ENCODE measurements at places on chromosomes 5 and 9. TPM values are rescaled to one million over a fixed set of nuclear protein-coding genes. Genes with fewer than 3 reads are reported as not detected.
A peak's percentile ranks its signal among the peaks of the same experiment; 100 is the strongest.

Gene ABO
- not detected for total RNA-seq

Gene SEMA6A
- total RNA-seq, result not detected

DNA sequence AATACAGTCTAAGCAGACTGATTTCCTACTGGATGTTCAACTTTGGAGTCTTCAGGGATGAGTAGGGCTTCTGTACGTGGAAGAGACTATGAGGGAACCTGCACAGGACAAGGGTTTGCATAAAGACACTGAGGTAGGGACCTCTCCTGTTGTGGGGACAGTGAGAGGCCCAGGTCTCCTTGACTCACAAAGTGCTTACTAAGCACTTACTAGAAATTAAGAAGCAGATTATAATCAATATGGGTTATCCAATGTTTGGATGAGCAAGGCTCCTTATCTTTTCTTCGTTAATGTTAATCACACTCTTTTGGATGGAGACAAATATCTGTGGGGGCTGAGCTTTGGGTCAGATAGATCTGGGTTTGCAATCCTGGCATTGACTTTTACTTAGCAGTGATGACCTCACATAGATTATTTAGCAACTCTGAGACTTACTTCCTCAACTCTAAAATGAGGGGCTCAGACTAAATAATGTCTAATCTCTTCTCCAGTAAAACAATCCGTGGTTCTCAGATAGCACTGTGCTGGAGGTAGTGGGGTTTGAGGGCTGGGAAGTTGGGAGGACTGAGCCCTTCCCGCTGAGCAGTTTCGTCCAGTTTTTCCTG, 45.9 kb downstream of the PDCD1LG2 start:
- H3K27ac ChIP-seq, result no peak overlapping the region
- DNase-seq, result no peak
- no peaks in the 10 kb centered on the region for H3K27me3 ChIP-seq

Gene PCDHGB3
- total RNA-seq, result 0.44 TPM

Gene PCYOX1L
- 32.4 TPM for total RNA-seq

DNA sequence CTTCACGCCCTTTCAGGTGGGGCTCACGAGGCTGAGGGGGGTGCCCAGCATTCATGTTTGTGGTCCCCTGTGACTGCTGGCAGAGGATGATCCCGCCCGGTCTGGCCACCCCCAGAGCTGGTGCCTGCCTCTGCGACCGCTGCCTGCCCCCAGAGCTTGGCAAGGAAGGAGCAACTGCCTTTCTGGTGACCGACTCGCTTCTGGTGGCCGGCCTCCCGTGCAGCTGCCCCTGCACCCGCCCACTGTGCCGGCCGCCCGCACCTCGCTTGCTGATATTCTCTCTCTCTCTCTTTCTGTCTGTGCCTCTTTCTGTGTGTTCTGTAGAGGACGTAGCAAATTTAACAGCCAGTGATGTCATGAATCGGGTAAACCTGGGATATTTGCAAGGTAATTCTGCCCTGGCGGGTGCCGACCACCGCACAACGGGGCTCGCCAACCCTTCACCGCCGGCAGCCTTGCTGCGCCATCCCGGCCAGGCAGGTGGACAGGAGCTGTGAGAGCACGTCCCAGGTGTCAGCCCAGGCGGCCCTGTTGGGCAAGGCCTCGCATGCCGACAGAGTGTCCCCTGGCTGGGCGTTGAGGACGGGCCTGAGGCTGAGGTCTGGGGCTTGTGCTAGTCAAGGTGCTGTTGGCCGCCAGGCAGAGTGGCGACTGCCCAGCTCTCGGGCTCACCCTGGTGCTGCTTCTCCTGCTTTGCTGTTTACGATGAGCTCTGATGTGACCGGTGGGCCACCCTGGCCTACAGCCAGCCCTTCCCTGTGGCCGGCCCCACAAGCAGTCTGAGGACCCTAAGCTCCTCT, 86.0 kb downstream of the KCNT1 start:
- H3K4me1 ChIP-seq, result no peaks in the 10 kb centered on the region
- no peak for DNase-seq
- no peaks in the 10 kb centered on the region for H3K36me3 ChIP-seq
- no peak overlapping the region for H3K27ac ChIP-seq
- H3K4me3 ChIP-seq, result no peak overlapping the region
- H3K27me3 ChIP-seq, result no peaks in the 10 kb centered on the region

Gene NSA2
- 126 TPM for total RNA-seq

DNA sequence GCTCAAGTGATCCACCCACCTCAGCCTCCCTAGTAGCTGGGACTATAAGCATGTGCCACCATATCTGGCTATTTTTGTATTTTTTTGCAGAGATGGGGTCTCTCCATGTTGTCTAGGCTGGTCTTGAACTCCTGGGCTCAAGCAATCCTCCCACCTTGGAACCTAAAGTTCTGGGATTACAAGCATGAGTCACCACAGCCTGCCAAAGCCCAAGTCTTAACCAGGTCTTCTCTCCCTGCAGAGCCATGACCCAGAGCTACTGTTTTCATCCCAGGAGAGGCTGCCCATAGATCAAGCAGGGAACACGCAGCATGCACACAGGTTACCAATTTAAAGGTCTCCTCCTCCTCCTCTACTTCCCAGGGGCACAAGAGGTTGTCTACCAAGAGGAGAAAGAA, 29.7 kb downstream of the PCDHGC5 start:
- DNase-seq, result no peak
- no peak overlapping the region for H3K27ac ChIP-seq
- peaks cover 41% of the 10 kb centered on the region for H3K36me3 ChIP-seq
- H3K4me1 ChIP-seq, result peaks cover 34% of the 10 kb centered on the region
- H3K4me3 ChIP-seq, result no peak overlapping the region

GRCh38 chr5:86885489-86886230, 267.9 kb downstream of the COX7C start:
- no peaks in the 10 kb centered on the region for H3K27me3 ChIP-seq
- no peak overlapping the region for H3K4me3 ChIP-seq
- no peaks in the 10 kb centered on the region for H3K4me1 ChIP-seq
- no peak overlapping the region for H3K27ac ChIP-seq
- no peaks in the 10 kb centered on the region for H3K36me3 ChIP-seq
- DNase-seq, result no peak

Gene CCDC180
- total RNA-seq, result 7.8 TPM

- H3K4me1 ChIP-seq, result peaks cover 29% of the 10 kb centered on the region
- no peak for DNase-seq
- peak overlapping the region; percentile 83 for H3K27ac ChIP-seq
- peaks cover 13% of the 10 kb centered on the region for H3K36me3 ChIP-seq
- no peaks in the 10 kb centered on the region for H3K27me3 ChIP-seq
- peak overlapping the region; percentile 89 for H3K4me3 ChIP-seq
Observed at GRCh38 chr5:68215898-68216244, 315 bp downstream of the PIK3R1 start.

- H3K36me3 ChIP-seq, result no peaks in the 10 kb centered on the region
- no peaks in the 10 kb centered on the region for H3K27me3 ChIP-seq
- DNase-seq, result no peak
- H3K4me1 ChIP-seq, result no peaks in the 10 kb centered on the region
- no peak overlapping the region for H3K27ac ChIP-seq
- H3K4me3 ChIP-seq, result no peak overlapping the region
Observed at GRCh38 chr5:122333564-122333963, 21.5 kb downstream of the SNCAIP start.

DNA sequence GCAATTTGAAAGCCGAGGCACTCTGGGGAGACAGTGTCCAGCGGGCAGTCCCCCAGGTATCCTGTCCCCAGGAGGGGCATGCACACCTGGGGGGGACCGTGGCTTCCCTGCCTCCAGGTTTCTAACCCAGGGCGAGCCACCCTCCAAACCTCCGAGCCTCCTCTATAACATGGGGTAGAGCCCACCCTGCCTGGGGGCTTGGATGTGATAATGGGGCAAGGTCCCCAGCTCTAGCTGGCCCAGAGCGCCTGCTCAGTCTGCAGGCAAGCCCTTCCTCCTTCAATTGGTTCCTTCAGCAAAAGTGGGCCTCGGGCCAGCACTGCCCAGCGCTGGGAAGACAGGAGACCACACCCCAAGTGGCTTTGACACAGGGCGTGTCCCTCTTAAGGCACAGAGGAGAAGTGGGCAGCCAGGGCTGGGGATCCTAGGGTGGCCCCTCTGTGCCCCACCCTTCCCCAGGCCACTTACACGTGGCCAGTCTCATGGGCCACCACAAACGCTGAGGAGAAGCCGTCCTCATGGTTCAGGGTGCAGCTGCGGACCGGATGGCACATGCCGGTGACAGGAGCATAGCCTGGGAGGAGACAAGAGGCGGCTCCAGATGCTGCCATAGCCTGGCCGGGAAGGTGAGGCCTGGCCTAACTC, 94.3 kb downstream of the ZNF354C start:
- no peak overlapping the region for H3K4me3 ChIP-seq
- no peaks in the 10 kb centered on the region for H3K36me3 ChIP-seq
- H3K27me3 ChIP-seq, result no peaks in the 10 kb centered on the region
- DNase-seq, result no peak
- H3K4me1 ChIP-seq, result no peaks in the 10 kb centered on the region

DNA sequence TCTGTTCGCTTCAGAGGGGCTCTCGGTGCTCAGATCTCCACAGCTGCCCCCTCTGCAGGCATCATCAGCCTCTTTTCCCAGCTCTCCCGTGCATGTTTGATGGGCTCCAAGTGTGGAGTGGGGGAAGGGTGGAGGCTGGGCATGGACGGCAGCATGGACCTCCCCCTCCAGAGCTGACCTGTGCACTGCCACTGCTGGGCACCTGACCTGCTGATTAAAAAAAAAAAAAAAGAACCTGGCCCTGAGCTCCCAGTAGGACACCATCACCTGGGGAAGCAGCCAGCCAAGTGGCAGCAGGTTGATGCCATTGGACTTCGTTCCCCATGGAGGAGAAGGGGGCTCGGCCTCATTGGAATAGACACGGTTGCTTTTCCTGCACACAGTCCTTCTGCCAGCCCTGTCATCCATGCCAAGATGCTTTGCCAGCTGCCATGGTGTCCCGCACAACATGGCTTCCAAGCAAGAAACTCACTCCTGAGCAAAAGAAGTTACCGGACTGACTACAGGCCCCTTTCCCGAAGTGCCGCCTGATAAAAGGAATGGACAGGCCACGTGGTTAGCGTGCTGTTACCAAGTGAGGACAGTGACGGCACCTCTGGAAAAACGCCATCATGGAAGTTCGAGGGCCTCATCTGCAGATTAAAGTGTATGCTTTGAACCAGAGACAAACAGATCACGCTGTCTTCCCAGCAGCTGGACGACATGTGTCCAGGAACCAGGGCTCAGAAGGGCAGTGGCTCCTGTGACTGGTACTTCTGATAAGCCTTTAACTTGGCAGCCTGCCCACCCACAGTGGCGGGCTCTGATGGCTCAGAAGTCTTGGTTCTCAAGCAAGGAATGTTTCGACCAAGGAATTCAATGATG, 14.7 kb upstream of the BRD3OS start:
- H3K27me3 ChIP-seq, result no peaks in the 10 kb centered on the region
- no peak overlapping the region for H3K27ac ChIP-seq

Gene FANCC
- 12.9 TPM for total RNA-seq

Gene TMC1
- not detected for total RNA-seq

DNA sequence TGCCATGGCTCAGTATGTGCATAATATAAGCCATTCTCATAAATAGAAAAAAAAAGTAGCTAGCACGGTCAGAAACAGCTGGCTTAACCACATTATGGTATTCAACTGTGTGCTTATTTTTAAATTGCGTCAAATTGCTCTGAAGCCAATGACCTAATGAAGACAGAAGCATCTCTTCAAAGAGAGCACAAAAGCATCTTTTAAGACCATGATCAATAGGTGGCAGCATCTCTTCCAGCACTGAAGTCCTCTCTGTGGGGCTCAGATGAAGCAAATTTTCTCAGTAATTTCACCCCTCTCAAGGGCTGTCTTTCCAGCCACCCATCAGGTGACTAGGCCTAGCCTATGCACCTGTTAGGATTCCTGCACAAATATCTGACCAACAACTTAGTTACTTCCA, 251.4 kb downstream of the GLIS3 start:
- H3K36me3 ChIP-seq, result no peaks in the 10 kb centered on the region
- H3K4me3 ChIP-seq, result no peak overlapping the region
- no peak overlapping the region for H3K27ac ChIP-seq
- no peaks in the 10 kb centered on the region for H3K27me3 ChIP-seq

- no peak overlapping the region for H3K27ac ChIP-seq
- no peaks in the 10 kb centered on the region for H3K27me3 ChIP-seq
- peaks cover 4% of the 10 kb centered on the region for H3K36me3 ChIP-seq
- DNase-seq, result no peak
- no peak overlapping the region for H3K4me3 ChIP-seq
Observed at GRCh38 chr5:172870715-172871461, 36.8 kb downstream of the ERGIC1 start.

GRCh38 chr5:73028991-73029595, 73.3 kb downstream of the FCHO2 start:
- H3K4me3 ChIP-seq, result no peak overlapping the region
- H3K27ac ChIP-seq, result no peak overlapping the region
- DNase-seq, result no peak
- no peaks in the 10 kb centered on the region for H3K4me1 ChIP-seq
- no peaks in the 10 kb centered on the region for H3K27me3 ChIP-seq
- no peaks in the 10 kb centered on the region for H3K36me3 ChIP-seq

DNA sequence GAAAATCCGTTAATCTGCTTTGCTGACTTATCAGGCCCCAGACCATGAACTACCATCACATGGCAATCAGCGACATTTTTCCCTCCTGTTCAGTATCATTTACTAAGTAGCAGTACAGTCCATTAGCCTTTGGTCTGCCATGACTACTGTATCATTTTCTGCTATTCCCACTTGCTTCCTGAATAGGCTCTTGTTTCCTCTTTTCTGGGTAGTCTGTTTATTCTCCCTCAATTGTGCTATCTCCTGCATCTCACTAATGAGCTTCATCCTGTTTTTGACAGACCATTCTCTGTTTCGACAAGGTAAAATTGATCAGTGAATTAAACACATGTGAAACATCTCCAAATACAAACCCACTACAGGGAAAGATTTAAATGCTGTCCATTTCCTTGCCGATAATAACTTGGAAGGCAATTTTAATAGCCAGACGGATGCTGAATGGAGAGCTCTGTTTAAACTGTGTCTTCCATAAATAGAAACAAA, 263.5 kb upstream of the ANKRD55 start:
- no peak overlapping the region for H3K4me3 ChIP-seq
- peaks cover 2% of the 10 kb centered on the region for H3K4me1 ChIP-seq
- DNase-seq, result no peak
- H3K27ac ChIP-seq, result no peak overlapping the region

- H3K27ac ChIP-seq, result no peak overlapping the region
- H3K4me3 ChIP-seq, result no peak overlapping the region
- no peaks in the 10 kb centered on the region for H3K27me3 ChIP-seq
Observed at GRCh38 chr5:132901036-132901435, 27.6 kb downstream of the LEAP2 start.

DNA sequence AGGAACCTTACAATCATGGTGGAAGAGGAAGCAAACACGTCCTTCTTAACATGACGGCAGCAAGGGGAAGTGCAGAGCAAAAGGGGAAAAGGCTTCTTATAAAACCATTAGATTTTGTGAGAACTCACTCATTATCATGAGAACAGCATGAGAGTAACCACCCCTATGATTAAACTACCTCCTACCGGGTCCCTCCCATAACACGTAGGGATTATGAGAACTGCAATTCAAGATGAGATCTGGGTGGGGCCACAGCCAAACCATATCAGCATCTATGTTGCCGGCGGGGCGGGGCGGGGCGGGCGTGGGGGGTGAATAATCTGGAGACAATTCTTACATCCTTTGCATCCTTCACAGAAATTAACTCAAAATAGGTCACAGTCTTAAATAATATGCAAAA, 58.8 kb upstream of the GFPT2 start:
- H3K27me3 ChIP-seq, result peaks cover 10% of the 10 kb centered on the region
- no peaks in the 10 kb centered on the region for H3K36me3 ChIP-seq
- no peak overlapping the region for H3K27ac ChIP-seq

All from activated naive CD8-positive, alpha-beta T cell treated with anti-CD3 and anti-CD28 coated beads, Interleukin-2, amount 10 ng/mL, durations not matched to agents 7 days and 5 days (primary cell).